ENCODE measurements at places on chromosomes 6 and 20. TPM values are rescaled to one million over a fixed set of nuclear protein-coding genes. Genes with fewer than 3 reads are reported as not detected.

DNA sequence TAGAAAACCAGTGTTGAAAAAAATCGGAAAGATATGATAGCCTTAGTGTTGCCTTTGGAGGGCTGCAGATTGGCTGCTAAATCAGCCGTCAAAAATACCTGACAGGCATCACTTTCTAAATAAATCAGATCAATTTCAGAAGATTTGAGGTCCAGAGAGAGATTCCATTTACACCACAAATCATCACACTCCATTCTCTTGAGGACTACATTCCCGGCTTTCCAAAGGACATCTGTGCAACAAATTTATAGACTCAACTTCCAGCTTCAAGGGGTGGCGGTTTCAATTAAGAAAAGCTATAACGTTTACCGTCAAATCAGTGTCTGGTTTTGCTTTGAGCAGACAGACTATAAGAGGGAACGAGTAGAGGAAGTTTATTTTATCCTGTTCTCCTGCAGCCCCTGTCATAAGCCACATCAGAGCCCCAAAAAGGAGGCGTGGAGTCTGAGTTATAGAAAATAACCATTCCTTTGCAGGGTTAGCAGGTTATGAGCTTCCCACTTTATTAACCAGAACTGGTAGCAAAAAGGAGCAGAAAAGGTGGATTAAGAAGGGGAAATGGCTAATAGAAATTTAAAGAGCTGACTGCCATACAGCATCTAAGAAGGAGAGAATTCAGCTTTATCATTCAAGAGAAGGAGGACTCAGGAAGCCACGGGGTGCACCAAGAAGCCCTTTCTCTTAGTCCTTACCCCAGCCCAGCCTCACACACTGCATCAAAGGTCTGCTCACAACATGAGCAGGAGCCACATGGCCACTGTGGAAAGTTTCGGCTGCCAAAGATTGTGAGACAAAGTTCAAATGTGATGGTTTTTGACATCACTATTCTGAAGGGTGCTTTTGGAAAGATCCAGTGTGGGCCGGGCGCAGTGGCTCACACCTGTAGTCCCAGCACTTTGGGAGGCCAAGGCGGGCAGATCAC lies 12.9 kb upstream of the UQCC2 start:
- no peak for DNase-seq

GRCh38 chr20:48717680-48718223 lies 110.0 kb downstream of the PREX1 start:
- no peak for DNase-seq

GRCh38 chr6:21740376-21741124 lies 147.0 kb downstream of the SOX4 start:
- peak; percentile 47 for DNase-seq

DNA sequence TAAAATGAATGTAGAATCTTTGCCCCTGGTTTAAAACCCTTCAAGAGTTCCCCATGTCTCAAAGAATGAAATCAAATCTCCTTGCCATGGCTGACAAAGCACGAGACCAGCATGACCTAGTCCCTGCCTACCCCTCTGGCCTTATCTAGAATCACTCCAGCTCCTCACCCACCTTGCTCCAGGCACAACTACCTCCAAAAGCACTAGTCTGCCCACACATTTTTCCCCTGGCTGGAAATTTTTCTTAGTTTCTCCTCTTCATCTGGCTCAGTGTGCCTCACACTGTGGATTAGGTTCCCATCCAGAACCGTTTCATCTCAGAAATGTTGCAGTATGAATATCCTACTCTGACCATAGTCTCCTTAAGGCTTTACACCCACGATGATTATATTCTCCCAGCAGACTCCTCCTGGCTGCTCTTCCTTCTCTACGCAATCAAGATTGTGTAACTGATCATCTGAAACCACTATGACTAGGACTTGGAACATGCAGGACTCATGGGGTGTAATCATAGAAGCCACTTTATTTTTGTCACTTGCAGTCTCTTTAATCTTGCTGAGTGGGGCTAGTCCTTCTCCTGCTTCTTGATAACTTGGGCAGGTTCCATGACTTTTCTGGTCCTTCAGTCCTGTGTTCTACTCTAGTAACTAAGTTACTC lies 7.8 kb upstream of the MRS2 start:
- peak; percentile 4 for DNase-seq

DNA sequence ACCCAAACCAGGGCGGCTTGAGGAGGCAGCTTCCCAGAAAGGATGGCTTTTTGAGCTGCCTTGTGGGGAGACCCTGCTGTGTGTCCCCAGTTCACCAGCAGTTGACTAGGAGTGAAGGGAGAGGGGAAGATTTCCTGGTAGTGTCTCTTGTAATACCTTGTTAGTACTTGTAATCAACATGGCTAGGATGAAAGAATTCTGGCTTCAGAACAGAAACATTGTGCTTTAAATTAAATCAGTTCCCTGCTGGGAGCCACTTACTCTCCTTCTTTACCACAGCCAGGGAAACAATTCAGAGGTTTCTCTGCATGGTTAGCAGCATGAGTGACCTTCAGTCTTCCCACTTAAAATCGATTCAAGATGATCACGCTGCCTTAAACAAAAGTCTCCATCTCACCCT lies 525.4 kb upstream of the ID4 start:
- DNase-seq: no peak

The ADGRF4 gene
- 1.5 TPM for total RNA-seq

The PROKR2 gene
- total RNA-seq: not detected
